ENCODE measurements at places on chromosomes 3 and 15.
A peak's percentile ranks its signal among the peaks of the same experiment; 100 is the strongest.

DNA sequence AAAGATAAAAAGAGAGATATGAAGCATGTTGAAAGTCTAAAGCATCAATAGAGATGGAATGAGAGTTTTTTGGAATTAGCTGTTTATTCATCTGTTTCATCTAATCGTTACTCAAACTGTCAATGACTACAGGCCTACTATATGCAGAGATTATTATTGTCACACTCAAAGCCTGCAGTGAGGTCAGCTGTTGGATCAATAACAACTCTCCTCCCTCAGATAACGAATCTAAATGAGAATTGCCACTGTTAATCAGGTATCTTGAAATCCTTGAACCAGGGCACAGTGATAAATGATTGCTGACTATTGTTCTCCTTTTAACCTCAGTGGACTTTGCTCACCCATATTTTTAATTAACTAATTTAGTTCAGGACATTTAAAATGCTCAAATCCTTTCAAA, 192.3 kb upstream of the SGO1 start:
- no peak for DNase-seq

- DNase-seq = no peak
Observed at GRCh38 chr15:33357845-33358244, 47.1 kb downstream of the RYR3 start.

GRCh38 chr3:159749406-159749805, 239.2 kb upstream of the IL12A start:
- DNase-seq = no peak

- DNase-seq = no peak
Observed at GRCh38 chr3:72896996-72897757, 9.3 kb downstream of the GXYLT2 start.

- no peak for DNase-seq
Observed at GRCh38 chr3:65785065-65785645, 253.6 kb downstream of the MAGI1 start.

DNA sequence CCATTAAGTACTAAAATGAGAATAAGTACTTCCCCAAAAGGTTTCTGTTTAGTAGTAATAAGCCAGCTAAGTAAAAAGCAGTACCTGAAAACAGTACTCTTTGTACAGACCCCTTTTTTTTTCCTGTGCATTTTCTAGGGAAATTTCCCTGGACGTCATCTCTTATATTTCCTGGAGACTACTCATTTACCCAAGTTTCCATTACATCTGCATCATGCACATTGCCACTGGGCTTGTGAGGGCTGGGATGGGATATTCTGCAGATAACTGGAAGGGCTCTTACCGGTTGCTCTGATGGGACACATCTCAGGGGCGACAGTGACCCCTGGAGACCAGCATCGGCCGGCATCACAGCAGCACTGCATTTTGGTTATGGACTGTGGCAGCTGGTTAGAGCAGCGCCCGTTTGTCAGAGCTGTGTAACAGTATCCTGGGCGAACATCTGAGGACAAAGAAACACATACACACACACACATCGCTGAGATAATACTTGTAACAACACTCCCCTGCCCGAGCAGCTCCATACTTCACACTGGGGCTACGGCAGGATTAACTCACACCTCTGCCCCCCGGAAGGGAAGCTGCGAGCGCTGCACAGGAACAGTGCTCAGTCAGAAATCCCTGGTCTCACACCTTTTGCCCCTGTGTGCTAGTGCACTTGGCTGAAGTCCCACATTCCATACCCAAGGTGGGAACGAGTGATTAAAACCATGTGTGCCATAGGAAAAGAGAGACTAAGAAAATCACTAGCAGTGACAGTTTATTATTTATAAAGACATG, 124.9 kb downstream of the FBN1 start:
- DNase-seq = no peak

GRCh38 chr3:51397392-51397791, 6.3 kb downstream of the RBM15B start:
- no peak for DNase-seq

GRCh38 chr3:195921334-195921791, 13.0 kb upstream of the TNK2 start:
- no peak for DNase-seq

- peak; percentile 4 for DNase-seq
Observed at GRCh38 chr3:48429960-48430707, at the start of gene PLXNB1. PLXNB1 (minus strand) TSS chr3:48430086; CDS start chr3:48424611, 5,475 bp downstream.

GRCh38 chr3:131007782-131008181, 18.8 kb downstream of the ASTE1 start:
- no peak for DNase-seq

DNA sequence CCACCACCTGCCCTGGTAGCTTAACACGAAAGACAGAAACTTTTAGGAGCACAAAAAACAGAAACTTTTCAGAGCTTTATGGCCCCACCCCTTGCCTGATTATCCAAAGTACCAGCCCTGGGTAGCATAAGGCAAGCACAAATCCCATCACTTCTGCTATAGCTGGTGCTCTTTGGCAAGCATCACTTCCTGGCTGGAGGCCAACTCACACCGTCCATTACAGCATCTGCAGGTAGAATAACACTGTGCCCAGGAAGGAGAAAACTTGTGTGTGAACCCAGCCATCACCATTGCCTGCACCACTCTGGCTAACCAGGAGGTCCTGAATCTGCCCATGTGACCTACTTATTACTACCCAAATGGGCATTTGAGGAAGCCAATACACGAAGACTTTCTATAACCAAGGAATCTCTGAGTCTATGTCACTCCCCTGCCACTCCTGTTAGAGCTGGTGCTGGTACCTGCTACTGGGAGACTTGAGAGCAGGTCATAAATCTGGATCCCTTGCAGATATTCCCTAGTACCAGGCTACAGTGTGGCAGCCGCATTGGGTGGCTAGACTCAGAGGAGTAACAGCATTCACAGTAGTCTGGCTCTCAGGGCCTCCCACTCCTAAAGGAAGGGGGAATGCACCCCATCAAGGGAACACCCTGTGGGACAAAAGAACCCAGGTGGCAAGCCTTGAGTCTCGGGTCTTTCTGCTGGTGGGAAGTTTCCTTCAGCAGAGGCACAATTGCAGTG, 73.3 kb upstream of the AKAP13 start:
- no peak for DNase-seq

DNA sequence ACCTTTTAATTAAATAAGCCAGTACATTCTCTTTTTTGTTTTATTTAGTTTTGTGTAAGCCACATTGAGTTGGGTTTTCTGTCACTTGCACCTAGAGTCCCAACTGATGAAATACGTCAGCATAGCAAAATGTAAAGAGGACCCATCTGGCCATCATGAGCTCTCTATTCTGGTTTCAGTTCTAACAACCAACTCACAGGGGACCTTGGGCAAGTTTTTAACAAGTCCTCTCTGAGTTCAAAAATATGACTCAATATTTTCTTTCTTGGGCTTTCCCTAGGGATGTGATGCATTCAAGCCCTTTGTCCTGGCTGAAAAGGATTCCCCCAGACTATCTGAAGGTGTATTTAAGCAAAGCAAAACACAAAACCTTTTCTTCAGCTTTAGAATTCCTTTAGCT, 32.9 kb downstream of the PLCH1 start:
- DNase-seq = no peak

DNA sequence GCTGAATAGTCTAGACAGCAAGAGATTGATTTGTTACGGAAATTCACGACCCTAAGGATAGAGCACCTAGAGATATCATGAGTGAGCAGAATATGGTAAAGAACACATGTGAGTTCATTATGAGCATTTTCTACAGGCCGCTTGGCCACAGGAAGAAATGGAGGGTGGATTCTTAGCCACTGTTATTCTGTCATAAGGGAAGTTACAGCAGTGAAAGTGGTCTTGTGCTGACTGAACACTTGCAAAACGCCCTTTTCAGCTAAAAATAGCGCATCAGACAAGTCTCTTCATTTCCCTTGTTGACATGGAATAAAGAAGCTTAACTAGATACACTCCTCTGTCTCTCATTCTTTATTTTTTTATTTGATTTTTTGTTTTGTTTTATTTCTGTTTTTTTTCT, 19.8 kb downstream of the DGKG start:
- no peak for DNase-seq

DNA sequence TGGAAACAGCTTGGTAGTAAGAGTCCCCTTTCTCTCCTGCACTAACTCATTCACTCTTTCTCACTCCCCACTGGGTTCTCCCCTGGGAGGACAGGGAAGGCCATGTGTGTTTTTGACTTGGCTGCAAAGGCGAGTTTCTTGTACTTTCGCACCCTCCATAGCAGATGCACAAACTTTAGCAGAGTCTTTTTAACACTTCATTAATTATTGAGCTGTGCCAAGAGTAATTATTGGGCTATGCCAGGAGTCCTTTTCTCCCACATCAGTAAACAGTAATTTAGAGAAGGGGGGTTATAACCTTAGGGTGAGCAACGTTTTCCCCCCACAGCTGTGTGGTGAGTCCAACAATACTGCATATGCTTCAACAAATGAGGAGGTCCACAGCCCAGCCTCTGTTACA, 224.4 kb upstream of the ATP11B start:
- no peak for DNase-seq

GRCh38 chr3:57544181-57545125, at the start of gene DNAH12:
DNAH12 (minus strand) TSS chr3:57544344; CDS start chr3:57542870, 1,474 bp downstream.
- no peak for DNase-seq

DNA sequence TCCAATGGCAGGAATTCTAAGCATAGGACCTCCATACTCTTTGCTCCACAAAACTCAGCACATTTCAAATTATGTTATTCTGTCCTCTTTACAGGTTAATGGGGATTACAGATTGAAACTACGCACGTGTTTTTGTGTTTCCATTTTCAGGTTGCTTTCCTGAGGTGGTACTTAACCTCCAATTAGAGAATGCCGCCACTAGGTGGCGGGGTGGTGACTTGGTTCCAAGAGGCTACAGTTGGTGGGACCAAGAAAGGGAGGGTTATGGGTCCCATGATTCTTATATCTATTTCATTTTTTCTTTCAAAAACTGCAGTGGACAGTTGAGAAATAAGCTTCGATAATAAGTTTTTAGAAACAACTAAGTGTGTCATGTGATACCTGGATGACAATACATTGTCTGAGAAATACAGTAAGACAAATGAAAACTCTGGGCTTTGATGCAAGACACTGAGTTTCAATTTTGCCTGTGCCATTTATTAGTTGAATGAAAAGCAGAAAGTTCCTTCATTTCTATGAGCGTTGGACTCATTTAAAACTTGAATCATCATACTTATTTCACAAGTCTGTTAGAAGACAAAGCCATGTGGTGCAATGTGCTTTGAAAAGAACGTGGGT, 539.0 kb downstream of the FGF12 start:
- DNase-seq = peak; percentile 3

DNA sequence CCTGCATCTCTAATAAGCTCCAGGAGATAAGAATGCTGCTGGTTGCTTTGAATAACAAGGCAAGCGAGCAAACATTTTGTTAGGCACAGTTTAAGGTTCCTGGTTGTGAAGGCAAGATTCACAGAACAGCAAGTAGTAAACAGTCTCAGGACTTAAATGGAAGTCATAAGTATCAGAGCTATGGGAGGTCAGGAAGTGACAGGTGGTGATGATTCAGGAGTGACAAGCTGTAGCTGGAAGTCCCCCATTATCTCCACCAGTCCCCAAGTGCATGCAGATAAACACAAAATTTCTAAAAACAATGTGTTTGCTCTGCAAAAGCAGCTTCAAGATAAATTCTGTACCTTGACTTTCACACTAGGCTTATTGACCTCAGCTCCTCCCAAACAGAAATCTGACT, 3.3 kb downstream of the FETUB start:
- DNase-seq = no peak

GRCh38 chr3:159634483-159634882, 354.2 kb upstream of the IL12A start:
- no peak for DNase-seq

All from stimulated activated CD8-positive, alpha-beta memory T cell treated with anti-CD3 and anti-CD28 coated beads, Interleukin-12 subunit alpha, Interleukin-12 subunit beta, amount 100 ng/mL, for 1 hour (primary cell).